CD4-positive, alpha-beta T cell treated with Interleukin-17A for 1 hour (primary cell): ENCODE measurements at places on chromosomes 12 and 14.

DNA sequence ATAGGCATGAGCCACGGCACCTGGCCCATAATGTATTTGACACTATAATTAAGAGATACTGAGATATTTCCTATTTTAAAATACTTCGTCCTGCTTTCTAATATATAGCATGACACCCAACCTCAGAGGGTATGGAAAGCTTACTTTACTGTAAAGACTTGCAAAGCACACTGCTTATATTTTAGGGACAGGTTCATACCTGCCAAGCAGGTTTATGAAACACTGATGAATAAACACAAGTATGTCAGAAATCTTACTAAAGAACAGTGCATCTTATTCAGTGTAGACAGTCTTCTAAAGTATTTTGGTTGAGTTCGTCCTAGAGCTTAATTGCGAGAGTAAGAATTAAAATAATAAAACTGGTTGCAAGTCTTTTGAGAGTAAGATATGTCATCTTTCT, 65.4 kb downstream of the PPFIBP1 start:
- no peak for DNase-seq

DNA sequence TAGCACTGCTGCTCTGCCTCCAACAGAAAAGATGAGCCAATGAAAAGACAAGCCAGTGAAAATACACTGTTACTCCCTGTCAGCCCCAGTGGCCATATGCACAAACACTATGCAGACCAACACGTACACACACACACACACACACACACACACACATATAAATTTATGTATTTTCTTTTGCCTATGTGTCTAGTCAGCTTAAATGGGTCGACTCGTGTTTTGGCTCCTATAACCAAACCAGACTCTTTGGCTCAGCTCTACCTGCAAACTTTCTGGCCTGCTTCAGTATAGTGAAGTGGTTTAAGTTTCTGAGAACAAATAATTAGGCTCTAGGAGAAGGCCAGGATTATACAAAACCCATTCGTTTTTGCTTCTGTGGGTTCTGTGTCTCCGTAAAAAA, 30.3 kb upstream of the PMCH start:
- DNase-seq = no peak

- DNase-seq = no peak
These were observed 171.7 kb downstream of the MIPOL1 start for GRCh38 chr14:37369425-37369824.

GRCh38 chr14:70909733-70910614, 2.7 kb downstream of the PCNX1 start:
- DNase-seq = peak; percentile 48

GRCh38 chr12:66633676-66634075, 45.2 kb downstream of the GRIP1 start:
- no peak for DNase-seq

DNA sequence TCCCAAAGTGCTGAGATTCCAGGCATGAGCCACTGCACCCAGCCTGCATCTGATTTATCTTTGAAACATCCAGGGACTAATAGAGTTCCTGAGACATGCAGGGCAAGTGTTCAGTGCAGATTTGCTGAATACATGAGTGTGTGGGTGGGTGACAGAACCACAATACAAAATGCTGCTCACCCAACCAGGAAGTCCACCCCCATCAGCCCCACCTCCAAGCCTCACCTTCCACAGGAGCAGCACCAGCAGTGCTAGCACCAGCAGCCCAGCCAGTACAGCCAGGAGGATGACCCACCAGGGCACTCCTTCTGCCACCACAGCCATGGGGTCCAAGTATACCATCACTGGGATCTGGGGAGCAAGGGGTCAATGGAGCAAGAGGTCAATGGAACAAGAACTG, 20.0 kb downstream of the ITGA7 start:
- DNase-seq = no peak

DNA sequence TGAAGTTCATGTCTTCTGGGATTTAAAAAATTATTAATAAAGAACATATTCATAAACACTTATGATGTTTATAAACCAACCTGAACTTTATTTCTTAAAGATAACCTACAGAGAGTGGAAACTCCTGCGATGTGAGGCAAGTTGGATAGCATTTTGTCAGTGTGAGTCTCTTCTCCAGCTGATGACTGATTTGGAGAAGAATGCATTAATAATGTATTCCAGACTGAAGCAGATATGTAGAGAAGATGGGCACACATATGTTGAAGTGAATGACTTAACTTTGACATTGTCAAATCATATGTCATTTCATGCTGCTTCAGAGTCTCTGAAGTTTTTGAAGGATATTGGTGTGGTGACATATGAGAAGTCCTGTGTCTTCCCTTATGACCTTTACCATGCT, 7.3 kb downstream of the HELB start:
- DNase-seq = no peak

- DNase-seq = no peak
These were observed 362.6 kb downstream of the AEBP2 start for GRCh38 chr12:19801941-19802340.

DNA sequence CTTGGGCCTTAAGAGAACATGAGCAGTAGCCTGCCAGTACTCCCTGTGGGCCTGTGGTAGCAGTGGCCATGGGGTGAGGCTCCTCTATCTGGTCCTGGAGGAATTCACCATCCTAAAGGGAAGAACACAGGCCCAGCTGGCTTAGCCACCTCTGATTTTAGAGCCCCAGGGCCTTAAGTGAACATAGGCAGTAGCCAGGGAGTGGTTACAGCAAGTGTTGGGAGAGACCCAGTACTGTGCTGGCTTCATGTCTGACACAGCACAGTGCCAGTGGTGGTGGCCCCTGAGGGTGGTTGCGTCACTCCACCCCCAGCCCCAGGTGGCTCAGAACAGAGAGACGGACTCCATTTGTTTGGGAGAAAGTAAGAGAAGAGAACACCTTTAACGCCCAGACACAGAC, 105.1 kb downstream of the TXNDC16 start:
- no peak for DNase-seq

DNA sequence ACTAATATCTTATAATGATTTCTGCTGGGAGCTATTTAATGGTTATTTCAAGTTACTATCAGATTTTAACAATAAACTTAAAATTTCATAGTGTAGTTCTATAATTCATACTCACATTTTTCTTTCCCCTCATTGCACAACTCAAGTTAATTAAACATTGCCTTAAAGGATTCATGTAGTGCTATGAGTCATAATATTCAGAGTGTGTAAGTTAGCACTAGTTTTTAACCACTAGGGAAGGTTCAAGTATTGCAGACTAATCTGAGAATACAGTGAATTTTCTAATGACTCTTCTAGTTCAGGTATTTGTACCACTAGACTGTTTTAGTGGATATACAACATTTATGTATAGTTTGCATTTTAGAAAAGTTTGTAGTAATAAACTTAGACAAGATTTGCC, 49.9 kb downstream of the FOXA1 start:
- DNase-seq = no peak

- DNase-seq = no peak
These were observed 93.4 kb downstream of the CAND1 start for GRCh38 chr12:67362526-67362925.

DNA sequence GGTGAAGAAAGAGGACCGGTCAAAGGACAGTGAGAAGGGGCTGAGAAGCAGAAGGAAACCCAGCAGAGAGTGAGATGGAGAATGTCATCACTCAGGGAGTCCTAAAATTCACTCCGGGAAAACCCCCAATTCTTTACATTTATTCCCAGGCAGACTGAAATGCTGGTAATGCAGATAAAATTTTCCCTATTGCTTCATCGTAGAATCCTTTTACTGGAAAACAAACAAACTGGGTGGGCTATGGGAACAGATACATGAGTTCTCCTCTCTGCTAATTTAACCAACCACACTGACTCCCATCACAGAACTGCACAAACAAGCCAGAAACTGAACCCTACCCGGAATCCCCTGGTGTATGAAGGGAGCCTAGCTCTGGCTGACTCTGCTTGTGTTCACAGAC, 20.9 kb downstream of the HEBP1 start:
- DNase-seq = no peak

- no peak for DNase-seq
These were observed 244.4 kb downstream of the DAD1 start for GRCh38 chr14:22344673-22345072.

GRCh38 chr12:91413581-91414546, 231.2 kb upstream of the DCN start:
- no peak for DNase-seq

- no peak for DNase-seq
These were observed 469 bp upstream of the LRFN5 start for GRCh38 chr14:41606282-41606531.

- DNase-seq = no peak
These were observed 22.8 kb upstream of the PYGL start for GRCh38 chr14:50967103-50967502.

- no peak for DNase-seq
These were observed 327.5 kb upstream of the RTL1 start for GRCh38 chr14:101230851-101231550.

DNA sequence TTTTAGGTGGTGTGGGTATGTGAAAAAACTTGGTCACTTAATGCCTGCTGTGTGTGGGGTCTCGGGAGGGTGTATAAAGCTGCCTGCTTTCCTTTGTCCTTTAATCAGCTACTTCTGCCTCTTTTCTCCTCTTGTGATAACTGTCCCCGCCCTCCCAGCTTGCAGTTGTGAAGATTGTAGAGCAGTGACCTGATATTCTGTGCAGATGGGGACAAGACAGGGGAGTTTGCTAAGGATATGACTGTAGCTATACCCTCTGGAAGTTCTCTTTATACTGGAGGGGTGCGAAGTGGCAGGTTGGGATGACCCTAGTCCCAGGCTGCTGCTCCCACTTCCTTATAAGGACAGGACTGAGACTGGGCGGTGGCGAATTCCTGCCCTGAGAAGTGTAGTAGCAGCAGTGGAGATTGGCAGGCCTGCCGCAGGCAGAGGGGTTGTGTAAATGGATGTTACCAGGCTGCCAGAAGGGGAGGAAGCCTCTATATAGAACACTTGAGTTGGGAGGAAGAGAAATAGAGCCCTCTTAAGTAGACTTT, 835 bp downstream of the MYL6 start:
- DNase-seq = peak; percentile 42

- peak; percentile 84 for DNase-seq
These were observed 58.8 kb downstream of the PPP2R5C start for GRCh38 chr14:101820283-101820798.

DNA sequence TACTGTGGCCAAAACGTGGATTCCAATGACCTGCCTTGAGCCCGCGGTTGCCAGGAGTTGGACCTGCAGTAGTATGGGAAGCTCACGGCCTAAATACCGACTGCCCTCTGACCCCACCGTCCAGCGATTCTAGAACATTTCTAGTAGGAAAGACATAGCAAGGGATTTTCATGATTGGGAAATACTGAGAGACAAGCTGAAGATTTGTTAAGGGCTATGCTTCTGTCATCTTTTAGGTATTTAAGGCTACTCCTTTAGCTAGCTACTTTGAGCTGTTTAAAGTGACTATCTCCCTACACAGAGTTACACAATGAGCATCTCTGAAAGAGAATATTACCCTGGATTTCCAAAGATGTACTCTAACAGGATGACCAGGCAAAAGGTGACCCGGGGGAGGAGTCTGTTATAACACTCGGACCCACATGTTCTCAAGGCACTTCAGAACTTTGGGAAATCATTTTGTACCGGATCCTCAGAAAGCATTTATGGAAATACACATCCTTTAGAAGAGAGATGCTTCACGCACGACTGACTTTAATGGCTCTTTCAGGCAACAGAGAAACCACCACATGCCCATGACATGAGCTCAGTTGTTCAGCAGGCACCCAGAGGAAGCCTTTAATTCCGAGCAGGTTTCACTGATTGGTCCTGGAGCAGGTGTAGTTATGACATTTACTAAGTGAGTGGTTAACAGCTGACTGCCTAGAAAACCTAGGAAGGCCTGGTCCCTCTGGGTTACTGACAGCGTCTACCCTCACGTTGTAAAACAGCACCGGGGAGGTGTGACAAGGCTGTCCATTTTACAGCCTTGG, 4.2 kb downstream of the BAG5 start:
- no peak for DNase-seq

DNA sequence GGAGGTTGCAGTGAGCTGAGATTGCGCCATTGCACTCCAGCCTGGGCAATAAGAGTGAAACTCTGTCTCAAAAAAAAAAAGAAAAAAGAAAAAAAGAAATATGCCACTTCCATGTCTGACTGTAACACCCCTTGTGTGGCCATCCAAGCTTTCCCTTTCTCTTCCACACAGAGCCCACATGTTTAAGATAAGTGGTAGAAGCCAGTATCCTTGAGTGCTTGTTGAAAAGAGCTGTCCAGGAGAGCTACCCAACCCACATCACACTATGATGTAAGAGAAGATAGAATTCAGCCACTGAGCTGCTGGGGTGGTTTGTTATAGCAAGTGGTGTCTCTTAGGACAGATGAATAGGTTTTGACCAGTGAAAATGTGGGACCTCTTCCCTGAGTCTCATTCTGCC, 82.1 kb downstream of the ZNF664 start:
- DNase-seq = no peak

- DNase-seq = no peak
These were observed 40.3 kb upstream of the NUAK1 start for GRCh38 chr12:106179086-106179485.

DNA sequence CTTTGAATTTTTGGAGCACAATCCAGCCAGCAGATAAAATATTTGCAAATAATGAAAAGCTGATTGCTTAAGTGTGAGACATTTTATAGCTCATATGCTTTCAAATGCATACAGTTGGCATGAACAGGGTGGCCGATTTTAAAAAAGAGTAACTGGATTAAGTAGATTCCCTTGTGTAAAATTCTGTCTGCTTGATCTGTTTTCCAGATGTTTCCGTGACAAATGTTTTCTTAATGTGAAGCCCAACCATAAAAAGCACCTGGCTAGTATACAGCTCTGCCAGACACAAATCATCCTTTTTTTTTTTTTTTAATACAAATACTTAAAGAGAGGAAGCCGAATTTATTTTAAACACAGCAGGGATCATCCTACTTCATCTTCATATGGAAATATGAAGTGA, 440.7 kb downstream of the CCER1 start:
- no peak for DNase-seq

- DNase-seq = no peak
These were observed 398 bp upstream of the MSRB3 start for GRCh38 chr12:65277994-65278575.

GRCh38 chr12:118164798-118165486, 29.0 kb downstream of the PEBP1 start:
- no peak for DNase-seq

DNA sequence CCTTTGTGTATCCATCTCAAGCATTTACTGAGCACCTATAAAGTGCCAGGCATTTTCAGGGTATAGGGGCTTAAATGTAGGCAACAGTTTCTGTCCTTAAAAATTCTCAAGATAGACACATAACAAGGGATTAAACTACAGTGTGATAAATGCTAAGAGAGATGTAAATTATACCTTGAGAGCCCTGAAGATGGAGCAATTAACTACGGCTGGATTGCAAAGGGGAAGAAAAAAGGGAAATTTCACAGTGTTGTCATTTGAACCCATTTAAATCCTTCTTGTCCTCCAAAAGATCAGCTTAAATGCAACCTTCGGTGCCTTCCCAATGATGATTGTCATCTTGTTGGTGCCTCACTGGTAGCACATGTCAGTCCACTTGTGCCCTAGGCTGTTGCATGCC, 11.5 kb upstream of the IL26 start:
- DNase-seq = no peak

- no peak for DNase-seq
These were observed 96.0 kb downstream of the TGFB3 start for GRCh38 chr14:75885829-75886228.

- peak; percentile 53 for DNase-seq
These were observed 43.5 kb downstream of the TMX1 start for GRCh38 chr14:51283402-51284085.

GRCh38 chr12:120438495-120439198, 734 bp downstream of the COX6A1 start:
- DNase-seq = no peak

- no peak for DNase-seq
These were observed 43.6 kb downstream of the KIF26A start for GRCh38 chr14:104181761-104182530.
